ENCODE measurements at places on chromosomes 13 and 19. TPM values are rescaled to one million over a fixed set of nuclear protein-coding genes. Genes with fewer than 3 reads are reported as not detected.

The NKPD1 gene
- 0.05 TPM for total RNA-seq

The CD33 gene
- total RNA-seq, result 0.13 TPM

The ZIM2 gene
- not detected for total RNA-seq

The CKM gene
- total RNA-seq, result not detected

The ZNF581 gene
- 39.0 TPM for total RNA-seq

The EFNB2 gene
- 4.7 TPM for total RNA-seq

The URAD gene
- total RNA-seq, result not detected

The B3GNT3 gene
- total RNA-seq, result 0.67 TPM

The FFAR2 gene
- total RNA-seq, result not detected

The KCNN4 gene
- total RNA-seq, result 29.7 TPM

The MCOLN1 gene
- 28.0 TPM for total RNA-seq

The COL4A1 gene
- total RNA-seq, result 1.1 TPM

The SLC7A10 gene
- 1.1 TPM for total RNA-seq

The SMIM24 gene
- total RNA-seq, result 0.28 TPM

GRCh38 chr19:4506449-4507149, 11.7 kb downstream of the PLIN4 start:
- DNase-seq, result no peak

- DNase-seq, result no peak
Measured at GRCh38 chr19:40279761-40280607, 5.2 kb downstream of the AKT2 start.

DNA sequence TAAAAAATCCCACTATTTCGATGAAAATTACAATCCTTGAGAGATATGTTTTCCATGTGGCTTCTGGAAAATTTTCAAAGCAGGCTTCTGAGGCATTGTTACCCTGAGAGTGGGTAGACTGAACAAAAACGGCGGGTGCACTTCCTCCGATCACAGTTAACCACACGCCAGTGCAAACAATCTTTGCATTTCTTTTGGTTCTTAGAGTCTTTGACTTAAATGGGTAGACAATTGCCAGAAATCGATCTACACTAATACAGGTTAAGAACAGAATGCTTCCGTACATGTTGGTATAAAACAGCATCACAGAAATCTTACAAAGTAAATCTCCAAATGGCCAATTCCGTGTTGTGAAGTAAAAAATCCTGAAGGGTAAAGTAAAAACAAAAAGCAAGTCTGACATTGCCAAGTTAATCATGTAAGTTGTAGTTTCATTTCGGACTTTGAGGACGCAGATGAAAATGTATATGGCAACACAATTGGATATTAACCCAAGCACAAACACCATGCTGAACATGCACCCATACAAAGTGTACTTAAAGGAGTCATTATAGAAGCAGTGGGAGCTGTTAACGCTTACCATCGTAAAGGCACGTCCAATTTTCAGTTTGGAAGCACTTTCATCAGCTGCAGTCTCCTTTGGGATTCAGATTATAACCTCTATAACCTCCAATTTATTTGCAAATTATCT, 927 bp downstream of the LPAR6 start:
- DNase-seq, result no peak

GRCh38 chr19:54464044-54464629, 559 bp upstream of the LENG9 start:
- peak; percentile 99 for DNase-seq

- no peak for DNase-seq
Measured at GRCh38 chr13:108508263-108508662, 121.1 kb upstream of the MYO16 start.

- no peak for DNase-seq
Measured at GRCh38 chr19:30122431-30122830, 180.4 kb downstream of the URI1 start.

- no peak for DNase-seq
Measured at GRCh38 chr13:90866006-90866405, 481.5 kb upstream of the MIR17HG start.

- no peak for DNase-seq
Measured at GRCh38 chr13:110137680-110138009, 169.3 kb downstream of the COL4A1 start.

GRCh38 chr19:19578252-19578651, 40.2 kb downstream of the CILP2 start:
- DNase-seq, result no peak

DNA sequence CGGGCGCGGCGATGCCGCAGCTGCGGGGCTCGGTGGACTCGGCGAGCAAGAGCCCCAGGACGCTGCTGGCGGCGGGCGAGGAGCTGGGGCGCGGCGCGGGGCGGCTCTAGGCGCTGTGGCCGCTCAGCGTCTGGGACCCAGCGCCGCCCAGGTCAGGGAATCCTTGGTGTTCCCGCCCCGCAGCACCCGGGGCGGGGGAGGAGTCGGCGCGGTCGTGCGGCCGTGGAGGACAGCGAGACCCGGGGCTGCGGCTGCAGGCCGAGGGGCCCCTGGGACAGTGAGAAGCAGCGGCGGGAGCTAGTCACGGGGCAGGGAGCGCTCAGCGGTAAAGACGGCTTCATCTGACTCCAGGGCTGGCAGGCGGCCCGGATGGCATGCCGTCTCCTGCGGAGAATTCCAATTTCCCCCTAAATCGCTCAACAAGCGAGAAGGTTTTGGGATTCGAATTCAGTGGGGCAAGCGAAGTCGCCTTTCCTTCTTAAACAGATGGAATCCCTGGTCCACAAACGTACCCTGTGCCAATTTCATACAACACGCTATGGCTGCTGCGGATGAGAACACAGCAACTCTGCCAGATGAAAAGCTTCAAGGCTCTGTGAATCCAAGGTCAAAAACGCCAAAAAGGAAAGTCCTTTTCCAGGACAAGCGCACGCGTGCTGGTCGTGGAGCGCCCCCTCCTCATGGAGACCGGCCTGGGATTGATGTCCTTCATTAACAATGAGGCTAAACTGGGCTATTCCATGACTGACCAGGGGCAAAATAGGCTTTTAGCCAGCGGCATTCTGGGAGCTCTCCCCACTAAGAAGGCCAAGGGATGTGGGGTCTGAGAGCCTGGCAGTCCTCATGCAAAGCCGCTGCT, 4.2 kb upstream of the ZSCAN4 start:
- no peak for DNase-seq

DNA sequence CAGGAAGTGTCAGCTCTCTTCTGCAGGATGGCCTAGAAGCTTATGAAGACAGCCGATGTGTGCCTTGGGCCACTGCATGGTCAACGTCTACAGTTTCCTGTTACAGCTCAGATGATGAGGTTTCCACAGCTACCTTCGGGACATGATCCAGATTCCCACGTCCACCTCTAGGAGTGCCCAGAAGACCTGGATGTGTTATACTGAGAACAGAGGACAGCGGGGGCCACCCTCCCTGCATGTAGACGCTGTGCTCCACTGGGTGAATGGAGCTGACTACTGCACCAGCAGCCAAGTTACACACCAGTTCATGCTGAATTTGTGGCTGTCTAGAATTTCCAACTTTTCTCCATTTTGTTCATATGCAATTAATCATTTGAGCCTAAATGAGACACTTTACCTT, 78.5 kb upstream of the MTIF3 start:
- no peak for DNase-seq

GRCh38 chr19:8333767-8334457, 9.2 kb downstream of the KANK3 start:
- no peak for DNase-seq

GRCh38 chr13:49341517-49341916, 93.8 kb downstream of the CDADC1 start:
- DNase-seq, result no peak

Measured in Panc1 (cell line).